ENCODE measurements at places on chromosomes 12 and 14. TPM values are rescaled to one million over a fixed set of nuclear protein-coding genes. Genes with fewer than 3 reads are reported as not detected.

The PRICKLE1 gene
- not detected for total RNA-seq

The AMN gene
- total RNA-seq, result 5.1 TPM

The C12orf60 gene
- total RNA-seq, result 1.4 TPM

GRCh38 chr12:27583057-27583797 is 59.2 kb downstream of the PPFIBP1 start:
- DNase-seq, result no peak
- no peaks in the 10 kb centered on the region for H3K4me1 ChIP-seq
- no peaks in the 10 kb centered on the region for H3K27me3 ChIP-seq
- H3K36me3 ChIP-seq, result no peaks in the 10 kb centered on the region

DNA sequence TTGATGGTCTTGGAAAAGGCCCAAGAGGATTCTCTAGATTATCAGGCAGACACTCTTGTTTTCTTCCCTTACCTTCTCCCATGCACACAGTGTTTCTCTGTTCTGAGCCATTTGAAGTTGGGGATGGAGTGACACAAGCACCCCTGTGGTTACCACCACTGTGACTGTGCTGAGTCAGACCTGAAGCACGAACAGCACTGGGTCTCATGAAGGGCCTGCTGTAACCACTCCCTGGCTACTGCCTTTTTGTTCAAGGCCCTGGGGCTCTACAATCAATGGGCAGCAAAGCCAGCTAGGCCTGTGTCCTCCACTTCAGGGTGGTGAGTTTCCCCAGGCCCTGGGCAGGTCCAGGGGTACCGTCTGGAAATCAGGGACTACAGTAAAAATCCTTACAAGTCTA is 65.5 kb downstream of the TSPAN8 start:
- H3K27me3 ChIP-seq, result no peaks in the 10 kb centered on the region
- DNase-seq, result no peak
- no peak overlapping the region for H3K27ac ChIP-seq
- H3K4me1 ChIP-seq, result no peaks in the 10 kb centered on the region
- no peaks in the 10 kb centered on the region for H3K36me3 ChIP-seq

- no peak for DNase-seq
Observed at GRCh38 chr14:31889297-31889696, 187.8 kb upstream of the ARHGAP5 start.

DNA sequence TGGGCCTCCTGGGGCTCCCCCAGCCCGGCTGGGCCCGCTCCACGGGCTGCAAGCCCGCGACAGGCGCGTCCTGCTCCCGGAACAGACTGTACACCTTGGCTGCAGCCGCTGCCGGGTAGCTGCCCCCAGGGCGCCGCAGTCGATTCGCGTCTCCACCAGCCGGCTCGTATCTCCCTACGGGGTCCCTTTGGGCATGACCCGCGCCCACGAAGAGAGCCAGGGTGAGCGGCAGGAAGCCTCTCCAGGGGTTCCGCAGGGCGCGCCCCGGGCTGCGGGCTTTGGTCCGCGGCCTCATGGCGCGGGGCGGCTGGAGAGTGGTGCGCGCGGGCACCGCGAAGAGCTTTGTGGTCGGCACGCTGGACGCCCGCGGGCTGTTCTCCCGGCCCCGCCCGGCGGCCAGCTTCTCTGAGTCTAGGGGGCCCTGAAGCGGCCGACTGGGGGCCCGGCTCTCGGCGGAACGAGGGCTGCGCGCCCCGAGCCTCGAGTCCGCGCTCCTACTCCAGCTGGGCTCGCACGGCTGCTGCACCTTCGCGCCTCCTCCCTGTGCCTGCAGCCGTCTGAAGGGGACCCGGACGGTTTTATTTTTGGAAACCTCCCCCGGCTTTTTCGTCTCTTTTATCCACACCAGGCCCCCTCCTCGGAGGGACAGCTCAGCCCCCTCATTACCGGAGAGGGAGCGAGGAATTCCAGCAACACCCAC is at the start of gene LTBP2:
Gene LTBP2, minus strand, starts transcription at position 588 of the 700 bp plus-strand sequence. Its CDS starts 293 bp downstream, at position 295.
- DNase-seq, result peak; percentile 25
- no peak within 1 kb of the TSS for H3K27ac ChIP-seq
- H3K4me3 ChIP-seq, result peak within 1 kb of the TSS; percentile 17
- no peaks in the 10 kb centered on the region for H3K27me3 ChIP-seq
